ENCODE measurements at places on chromosomes 1 and 21. TPM values are rescaled to one million over a fixed set of nuclear protein-coding genes. Genes with fewer than 3 reads are reported as not detected.

- no peak for DNase-seq
Observed at GRCh38 chr1:56491441-56491840, 87.9 kb downstream of the PLPP3 start.

- DNase-seq, result no peak
Observed at GRCh38 chr1:38287547-38287946, 241.0 kb upstream of the POU3F1 start.

DNA sequence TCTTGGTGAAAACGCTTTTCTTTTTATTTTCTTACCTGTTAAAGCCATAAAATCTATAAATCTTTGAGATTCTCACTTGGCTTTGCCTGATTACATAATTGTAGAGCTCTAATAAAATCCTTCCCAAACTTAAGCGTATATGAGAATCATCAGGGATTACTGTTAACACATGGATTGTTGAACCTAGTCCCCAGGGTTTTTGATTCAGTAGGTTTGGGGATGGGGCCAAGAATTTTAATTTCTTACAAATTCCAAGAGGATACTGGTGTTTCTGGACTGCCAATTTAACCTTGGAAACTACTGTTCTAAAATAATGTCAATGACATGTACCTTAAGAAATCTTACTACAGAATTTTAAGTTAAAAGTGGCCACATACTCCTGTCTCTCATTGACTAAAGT lies 694.2 kb downstream of the BRINP3 start:
- DNase-seq, result no peak

- DNase-seq, result no peak
Observed at GRCh38 chr1:219676012-219676765, 63.3 kb upstream of the ZC3H11B start.

The GLMP gene
- polyA plus RNA-seq, result 20.2 TPM

DNA sequence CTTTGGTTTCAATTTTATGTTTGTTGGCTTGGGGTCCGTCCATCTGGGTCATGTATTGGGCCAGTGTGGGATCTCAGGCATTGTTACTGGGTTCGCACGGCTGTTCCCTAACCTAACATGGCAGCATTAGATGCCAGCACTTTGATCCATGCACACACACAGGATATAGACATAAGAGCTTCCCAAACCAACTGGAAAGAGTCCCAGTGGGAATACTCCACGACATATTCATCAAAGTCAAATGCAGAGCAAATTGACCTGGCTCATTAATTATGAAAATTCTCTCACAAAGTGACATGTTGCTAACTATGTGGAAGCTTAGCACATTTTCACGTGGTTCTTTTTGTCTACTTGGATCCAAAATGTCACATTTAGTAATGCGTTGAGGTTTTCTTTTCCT lies 130.4 kb downstream of the SETD4 start:
- no peak for DNase-seq

The CLEC20A gene
- not detected for polyA plus RNA-seq

DNA sequence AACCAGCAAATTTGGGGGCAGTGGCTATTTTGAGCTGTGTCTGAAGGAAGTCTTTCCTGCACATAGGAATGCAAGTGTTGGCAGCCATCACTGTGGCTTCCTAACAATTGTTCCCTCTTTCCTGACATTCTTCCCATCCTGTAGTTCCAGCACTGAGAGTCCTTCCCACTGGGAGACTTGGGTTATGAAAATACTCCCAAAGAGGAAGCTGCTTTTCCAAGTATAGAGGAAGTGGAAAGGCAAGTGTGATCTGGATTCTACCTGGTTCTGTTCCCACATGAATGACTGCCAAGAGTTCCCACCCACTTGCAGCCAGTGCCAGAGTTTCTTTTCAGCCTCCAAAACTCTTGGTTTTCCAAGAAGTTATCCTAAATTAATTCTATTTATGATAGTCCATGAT lies 98.5 kb upstream of the CD53 start:
- no peak for DNase-seq

- DNase-seq, result peak; percentile 45
Observed at GRCh38 chr1:68321084-68321685, 88.9 kb upstream of the WLS start.

GRCh38 chr1:10429868-10430215 lies 391 bp upstream of the CENPS start:
- no peak for DNase-seq

DNA sequence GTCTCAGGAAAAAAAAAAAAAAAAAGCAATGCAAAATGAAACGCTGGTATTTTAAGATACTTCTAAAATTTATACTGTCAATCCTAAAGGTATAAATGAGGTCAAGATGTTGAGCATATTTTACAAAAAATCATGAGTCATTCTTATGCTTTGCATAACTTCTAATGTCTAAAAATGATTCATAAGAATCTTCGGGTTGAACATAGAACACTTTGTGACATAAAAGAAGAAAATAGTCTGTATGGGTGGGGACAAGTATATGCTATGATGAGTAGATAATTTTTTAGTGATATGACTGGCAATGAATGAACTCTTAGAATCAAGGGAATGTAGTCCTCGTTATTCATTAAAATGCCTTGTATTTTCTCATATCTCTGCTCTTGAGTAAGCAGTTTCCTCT lies 416.9 kb upstream of the USP24 start:
- DNase-seq, result no peak

The VPS72 gene
- 45.4 TPM for polyA plus RNA-seq

The GOLT1A gene
- not detected for polyA plus RNA-seq

Data from hindlimb muscle (tissue), 1 donor.